ENCODE measurements at places on chromosomes 4 and X.
A peak's percentile ranks its signal among the peaks of the same experiment; 100 is the strongest.

DNA sequence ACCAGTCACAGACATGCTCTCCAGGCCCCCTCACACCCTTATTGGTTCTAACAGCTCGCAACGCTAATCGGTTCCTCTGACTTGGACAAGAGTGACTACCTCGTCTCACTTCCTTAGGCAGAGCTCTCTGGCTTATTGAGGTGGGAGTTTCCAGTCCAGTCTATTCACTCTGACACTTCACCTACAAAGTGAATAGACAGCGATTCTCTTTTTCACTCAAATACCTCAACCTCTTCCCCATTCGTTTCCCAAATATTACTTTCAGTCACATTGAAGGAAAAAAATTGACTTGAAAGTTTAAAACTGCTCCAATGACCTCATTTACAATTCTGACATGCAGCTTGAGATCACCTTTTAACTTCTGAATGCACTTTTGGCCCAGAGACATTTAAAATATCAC lies 17.7 kb downstream of the HELT start:
- DNase-seq = no peak

DNA sequence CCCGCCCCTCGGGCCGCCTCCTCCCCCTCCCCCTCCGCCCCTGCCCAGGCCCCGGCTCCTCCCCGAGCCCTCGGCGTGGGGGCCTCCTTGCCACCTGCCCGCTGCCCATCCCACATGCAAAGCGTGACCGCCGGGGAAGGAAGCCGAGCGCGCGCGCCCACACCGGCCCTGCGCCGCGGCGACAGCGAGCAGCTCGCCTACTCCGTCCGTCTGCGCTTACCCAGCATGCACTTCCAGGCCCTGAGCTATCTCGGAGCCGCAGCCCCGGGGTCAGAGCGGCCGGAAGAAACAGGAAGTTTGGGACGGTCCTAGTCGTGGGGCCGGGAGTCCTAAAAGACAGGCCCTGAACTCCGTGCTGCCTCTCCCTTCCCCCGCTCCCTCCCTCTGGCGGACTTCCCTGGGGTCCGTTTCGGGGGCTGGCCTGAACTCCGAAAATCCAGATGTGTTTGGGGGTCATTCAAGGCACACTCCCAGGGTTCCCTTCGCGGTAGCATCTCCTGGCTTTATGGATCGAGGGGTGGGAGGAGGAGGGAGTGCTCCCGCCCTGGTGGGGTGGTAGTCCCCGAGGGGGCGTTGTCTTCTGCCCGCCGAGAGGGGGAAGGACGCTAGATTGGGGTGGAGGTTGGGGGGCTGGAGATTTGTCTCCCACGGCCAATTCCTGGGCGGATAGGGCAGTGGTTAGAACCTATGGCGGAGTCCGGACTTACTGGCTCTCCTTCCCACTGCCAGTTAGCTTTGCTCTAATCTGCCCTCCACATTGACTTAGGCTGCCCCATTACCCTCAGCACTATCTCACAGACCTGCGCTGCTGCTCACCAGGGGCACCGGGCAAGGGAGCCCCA lies 25.0 kb upstream of the BCORL1 start:
- peak; percentile 80 for DNase-seq

DNA sequence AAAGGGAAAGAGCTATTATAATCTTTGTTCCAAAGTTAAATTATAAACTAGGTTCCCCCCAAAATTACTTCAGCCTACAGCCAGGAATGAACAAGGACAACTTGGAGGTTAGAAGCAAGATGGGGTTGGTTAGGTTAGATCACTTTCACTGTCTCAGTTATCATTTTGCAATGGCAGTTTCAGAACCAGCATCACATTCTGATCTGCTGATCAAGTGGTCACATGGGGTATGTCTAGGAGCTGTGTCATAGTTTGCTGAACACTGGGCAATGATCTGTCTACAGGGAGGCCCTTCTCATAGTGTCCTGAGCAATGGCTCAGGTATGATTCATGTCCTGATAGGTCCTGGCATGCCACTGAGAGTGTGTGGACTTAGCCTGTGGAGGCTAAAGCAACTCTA lies 41.6 kb upstream of the XIAP start:
- no peak for DNase-seq

GRCh38 chr4:6595897-6596537 lies 21.0 kb downstream of the MAN2B2 start:
- no peak for DNase-seq

- no peak for DNase-seq
Measured at GRCh38 chr4:46444318-46445000, 54.5 kb upstream of the GABRA2 start.

- no peak for DNase-seq
Measured at GRCh38 chr4:120508036-120508435, 414.5 kb downstream of the PRDM5 start.

- DNase-seq = no peak
Measured at GRCh38 chrX:54093571-54093970, 49.3 kb upstream of the PHF8 start.

Measured in germinal center (tissue), 1 donor.